ENCODE measurements at places on chromosomes 6 and 20.
A peak's percentile ranks its signal among the peaks of the same experiment; 100 is the strongest.

GRCh38 chr6:53847796-53848314 lies 53.0 kb downstream of the LRRC1 start:
- no peak for DNase-seq

- DNase-seq, result no peak
These were observed 5.5 kb downstream of the GRIK2 start for GRCh38 chr6:101398716-101399615.

- no peak for DNase-seq
These were observed 41.8 kb downstream of the TFEB start for GRCh38 chr6:41693281-41694240.

- DNase-seq, result peak; percentile 60
These were observed at the start of gene PLCB4 for GRCh38 chr20:9068841-9069663. Gene PLCB4, plus strand, starts transcription at chr20:9069087. Its CDS starts 238,728 bp downstream, at chr20:9307815.

DNA sequence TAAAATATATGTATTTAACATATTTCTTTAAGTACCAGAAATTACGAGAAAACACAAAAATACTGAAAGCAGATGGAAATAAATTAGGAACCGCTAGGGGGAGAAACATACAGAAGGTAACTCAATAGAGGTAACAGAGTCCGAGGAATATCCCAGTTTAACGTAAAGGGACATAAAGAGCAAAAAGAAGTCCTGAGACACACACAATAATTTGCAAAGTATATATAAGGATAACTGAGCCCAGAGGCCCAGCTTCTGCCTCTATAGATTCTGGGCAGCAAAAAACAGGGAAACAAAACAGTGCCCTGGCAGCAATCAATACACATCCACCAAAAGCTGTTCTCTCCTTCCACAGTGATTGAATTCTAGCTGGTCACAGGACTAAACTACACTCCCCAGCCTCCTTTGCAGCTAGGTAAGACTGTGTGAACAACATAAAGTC lies 15.1 kb downstream of the TBC1D32 start:
- DNase-seq, result peak; percentile 64

GRCh38 chr6:76587271-76587670 lies 514.8 kb upstream of the IMPG1 start:
- DNase-seq, result no peak

DNA sequence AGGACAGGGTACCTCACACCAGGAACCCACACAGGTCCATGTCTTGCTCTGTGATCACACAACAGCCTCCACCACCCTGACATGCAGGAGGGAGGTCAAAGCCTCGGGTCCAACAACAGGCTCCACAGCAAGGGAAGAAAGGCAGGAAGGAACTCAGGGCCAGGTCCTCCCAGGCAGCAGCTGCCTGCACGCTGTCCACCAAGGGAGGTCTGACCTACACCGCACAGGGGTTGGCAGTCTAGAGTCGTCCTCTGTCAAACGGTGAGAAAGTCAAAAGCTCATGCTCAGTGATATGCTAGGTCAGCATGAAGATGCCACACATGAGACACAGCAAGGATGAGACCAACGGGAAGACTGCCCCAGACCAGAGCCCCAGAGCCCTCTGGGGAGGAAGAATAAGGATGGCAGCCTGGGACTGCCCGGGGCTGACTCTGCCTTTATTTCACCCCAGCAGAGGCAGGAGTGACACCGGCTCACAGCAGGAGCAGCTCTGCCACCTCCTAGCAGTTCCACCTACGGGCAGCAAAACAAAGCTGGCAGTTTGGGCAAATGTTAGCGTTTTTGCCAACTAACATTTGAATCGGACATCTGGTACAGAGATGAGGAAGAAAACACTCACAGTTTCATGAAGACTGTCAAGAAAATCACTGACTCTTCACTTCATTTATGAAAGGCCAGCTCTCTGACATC lies 8.5 kb downstream of the GMEB2 start:
- DNase-seq, result no peak

DNA sequence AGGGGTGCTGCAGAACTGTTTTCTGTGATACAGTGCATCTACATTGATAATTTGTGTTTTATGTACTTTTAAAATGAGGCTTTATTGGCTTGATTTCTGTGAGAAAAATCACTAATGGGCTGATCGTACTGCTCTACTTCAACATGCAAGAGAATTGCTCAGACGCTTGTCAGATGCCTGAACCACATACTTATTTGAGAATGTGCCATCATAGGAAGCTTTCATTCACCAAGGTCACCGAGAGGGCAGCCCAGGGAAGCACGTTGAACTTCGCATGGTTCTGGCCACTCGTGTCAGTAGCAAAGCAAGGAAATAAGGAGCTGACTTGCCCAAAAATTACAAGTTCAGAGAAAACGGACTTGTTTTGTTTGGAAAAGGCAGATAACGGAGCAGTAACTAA lies 168.5 kb upstream of the AKAP12 start:
- no peak for DNase-seq

- no peak for DNase-seq
These were observed 40.6 kb downstream of the MLIP start for GRCh38 chr6:54151861-54152260.

- DNase-seq, result no peak
These were observed 279.7 kb downstream of the CDC5L start for GRCh38 chr6:44667226-44667625.

GRCh38 chr6:138864343-138864890 lies 68.5 kb downstream of the ECT2L start:
- DNase-seq, result no peak

DNA sequence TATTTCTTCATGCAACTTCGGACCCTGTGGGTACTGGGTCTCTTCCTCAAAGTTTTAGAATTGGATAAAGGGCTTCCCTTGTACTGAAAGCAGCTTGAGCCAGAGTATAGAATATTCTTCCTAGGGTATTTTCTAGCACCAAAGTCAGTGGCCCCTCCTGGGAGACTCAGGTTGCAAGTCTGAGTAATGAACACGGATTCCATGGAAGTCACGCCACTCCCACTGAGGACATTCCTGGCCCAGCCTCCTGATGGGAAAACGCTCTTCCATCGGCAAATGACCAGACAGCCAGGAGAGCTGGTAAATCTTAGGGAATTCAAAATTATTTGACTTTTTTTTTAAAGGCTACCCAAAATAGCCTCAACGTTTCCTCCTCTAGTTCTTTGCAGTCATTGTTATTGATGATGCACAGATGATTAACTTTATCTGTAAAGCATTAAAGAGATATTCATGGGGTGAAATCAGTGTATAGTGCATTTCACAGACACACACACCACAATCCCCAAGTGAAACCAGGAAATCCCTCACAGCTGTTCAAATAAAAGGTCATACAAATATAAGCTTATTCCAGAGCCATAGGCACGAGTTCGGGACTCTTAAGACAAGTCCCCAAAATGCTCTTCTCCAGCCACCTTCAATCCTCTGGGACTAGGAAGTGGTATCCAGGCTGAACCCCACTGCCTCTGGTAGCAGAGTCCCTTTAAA lies 248.8 kb downstream of the SOD2 start:
- DNase-seq, result no peak

DNA sequence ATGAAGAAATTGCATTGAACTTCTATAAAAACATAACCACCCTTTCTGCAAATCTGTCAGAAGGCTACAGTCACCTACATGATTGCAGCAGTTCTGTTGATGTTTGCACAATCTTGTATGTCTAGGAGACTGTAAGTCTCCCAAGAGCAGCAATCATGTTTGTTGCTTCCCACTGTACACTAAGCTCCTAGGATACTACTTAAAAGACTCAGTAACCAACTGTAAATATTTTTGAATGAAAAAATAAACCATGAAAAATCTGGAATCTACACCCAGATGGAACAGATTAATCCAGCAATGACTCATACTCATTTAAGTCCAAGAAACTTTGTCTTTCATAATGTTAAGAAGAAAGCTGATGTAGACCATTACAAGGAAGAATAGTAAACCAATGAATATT lies 168.5 kb upstream of the ATXN1 start:
- peak; percentile 37 for DNase-seq

GRCh38 chr6:13517116-13517515 lies 29.7 kb upstream of the GFOD1 start:
- no peak for DNase-seq

- no peak for DNase-seq
These were observed 27.9 kb upstream of the CCR6 start for GRCh38 chr6:167094820-167095637.

DNA sequence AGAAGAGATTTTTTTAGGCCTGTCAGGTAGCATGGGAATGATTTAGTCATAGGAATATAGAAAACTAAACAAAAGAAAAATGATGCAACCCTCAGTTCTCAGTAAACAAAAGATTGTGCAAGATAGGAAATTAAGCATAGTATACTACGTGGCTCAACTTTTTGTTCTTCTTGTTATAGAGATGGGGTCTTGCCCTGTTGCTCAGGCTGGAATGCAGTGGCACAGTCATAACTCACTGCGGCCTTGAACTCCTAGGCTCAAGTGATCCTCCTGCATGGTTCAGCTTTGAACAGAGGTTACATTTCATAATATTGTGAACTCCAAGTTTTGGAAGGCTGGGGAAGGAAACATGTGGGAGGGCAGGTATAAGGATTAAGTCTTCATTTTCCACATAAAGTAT lies 28.5 kb downstream of the SLX4IP start:
- no peak for DNase-seq

- no peak for DNase-seq
These were observed 349.9 kb downstream of the THBS2 start for GRCh38 chr6:168903613-168904345.

- peak; percentile 32 for DNase-seq
These were observed 72.6 kb downstream of the HIVEP2 start for GRCh38 chr6:142872376-142872775.

- DNase-seq, result no peak
These were observed 91.7 kb downstream of the COL12A1 start for GRCh38 chr6:75114195-75114594.

DNA sequence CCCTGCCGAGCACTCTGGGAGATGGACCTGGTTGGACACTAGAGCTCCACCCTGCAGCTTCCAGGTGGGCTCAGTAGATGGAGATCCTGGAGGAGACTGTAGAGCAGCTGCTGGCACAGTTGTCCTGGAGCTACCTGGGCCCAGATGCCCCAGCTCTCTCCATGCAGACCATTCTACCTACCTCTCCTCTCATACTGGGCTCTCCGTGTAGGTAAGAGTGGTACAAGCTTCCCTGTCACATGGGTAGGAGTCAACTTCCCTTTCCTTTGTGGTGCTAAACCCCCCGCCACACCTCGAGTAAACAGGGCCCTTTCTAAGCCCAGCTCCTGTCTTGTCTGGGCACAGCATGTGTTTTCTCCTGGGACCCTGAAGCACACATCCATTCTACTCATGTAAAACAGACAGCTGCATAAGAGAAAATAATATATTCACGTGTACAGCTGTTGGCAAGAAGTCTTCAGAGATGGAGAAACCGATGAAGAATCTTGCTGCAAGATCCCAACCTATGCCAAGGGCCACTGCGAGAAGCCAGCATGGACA lies 108.1 kb upstream of the DUSP22 start:
- DNase-seq, result no peak

GRCh38 chr20:17870086-17870740 lies 98.4 kb downstream of the SNX5 start:
- DNase-seq, result no peak

- DNase-seq, result no peak
These were observed 570.1 kb downstream of the DHX35 start for GRCh38 chr20:39532205-39532604.

- DNase-seq, result no peak
These were observed 64.7 kb upstream of the RPS6KA2 start for GRCh38 chr6:166691746-166692145.

DNA sequence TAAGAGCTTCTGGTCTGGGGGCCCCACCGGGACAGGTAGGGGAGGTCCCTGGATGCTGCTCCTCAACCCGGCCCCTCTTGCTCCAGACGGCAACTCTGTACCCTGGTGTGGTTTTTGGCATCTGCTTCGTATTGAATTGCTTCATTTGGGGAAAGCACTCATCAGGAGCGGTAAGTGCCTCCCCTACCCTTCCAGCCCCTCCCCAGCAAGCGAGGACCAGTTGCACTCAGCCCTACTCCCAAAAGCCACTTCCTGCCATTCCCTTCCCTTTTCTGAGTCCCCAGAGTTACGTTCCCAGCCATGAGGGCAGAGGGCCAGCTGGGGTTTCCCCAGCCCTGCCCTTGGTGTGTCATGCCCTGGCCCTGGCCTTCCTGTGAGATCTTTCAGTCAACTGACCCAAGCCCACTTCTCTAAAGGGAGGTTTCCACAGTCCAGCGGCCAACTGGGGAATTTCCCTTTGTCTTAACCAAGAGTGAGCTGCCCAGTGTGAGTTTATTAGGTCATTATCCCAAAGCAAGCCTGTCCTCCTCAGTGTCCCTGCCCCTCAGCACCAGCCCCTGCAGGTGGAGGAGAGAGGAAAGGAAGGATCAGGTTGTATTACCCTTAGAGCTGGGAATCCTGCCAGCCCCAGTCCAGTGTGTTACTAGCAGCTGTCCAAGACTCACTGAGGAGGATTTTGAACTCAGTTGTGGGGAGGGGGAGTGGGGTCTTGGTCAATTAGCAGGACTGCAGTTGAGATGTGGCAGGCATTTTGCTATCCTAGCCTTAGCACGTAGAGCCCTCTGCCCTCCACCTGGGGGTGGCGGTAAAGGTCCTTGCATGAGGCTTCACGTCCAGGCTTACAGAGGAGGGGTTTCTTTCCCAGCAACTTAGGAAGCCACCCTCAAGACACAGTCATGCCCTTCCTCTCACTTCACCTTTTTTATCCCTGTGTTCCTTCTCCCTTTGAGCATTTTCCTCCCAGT lies 45.8 kb downstream of the TM9SF4 start:
- peak; percentile 71 for DNase-seq

GRCh38 chr6:72588155-72588554 lies 33.7 kb upstream of the KCNQ5 start:
- DNase-seq, result no peak

DNA sequence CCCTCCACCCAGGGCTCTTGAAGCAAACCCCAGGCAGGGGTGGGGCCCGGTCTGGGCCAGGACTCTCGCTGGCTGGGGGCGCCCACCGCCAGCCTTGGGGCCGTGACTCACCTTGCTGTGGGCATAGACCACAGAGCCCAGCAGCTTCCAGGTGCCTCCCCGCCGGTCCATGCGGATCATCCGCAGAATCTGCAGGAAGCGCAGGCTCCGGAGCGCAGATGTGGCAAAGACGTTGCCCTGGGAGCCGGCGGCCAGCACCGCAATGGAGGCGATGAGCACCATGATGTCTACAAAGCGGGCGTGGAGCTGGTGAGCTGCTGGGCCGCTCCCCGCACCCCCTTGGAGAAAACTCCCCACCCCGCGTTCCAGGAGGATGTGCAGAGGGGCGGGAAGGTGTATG lies 27.9 kb downstream of the KCNQ2 start:
- no peak for DNase-seq

All from hepatocyte (in vitro differentiated cells).